Smooth muscle cell of the coronary artery (primary cell): ENCODE measurements at places on chromosomes 5 and 9. TPM values are rescaled to one million over a fixed set of nuclear protein-coding genes. Genes with fewer than 3 reads are reported as not detected.

The SLC28A3 gene
- total RNA-seq, result 0.47 and 0.60 TPM in 2 replicates

The CTSV gene
- total RNA-seq, result 0.12 and 1.9 TPM in 2 replicates

The TAF11L10 gene
- total RNA-seq, result not detected in 2 replicates

The TOMM5 gene
- total RNA-seq, result 124 and 161 TPM in 2 replicates

The EIF4E1B gene
- total RNA-seq, result not detected in 2 replicates
